Left cardiac atrium (tissue), 4 donors: ENCODE measurements at places on chromosomes 7 and 10. TPM values are rescaled to one million over a fixed set of nuclear protein-coding genes. Genes with fewer than 3 reads are reported as not detected.

DDX50 gene
- 22.2 TPM for total RNA-seq

PPRC1 gene
- total RNA-seq: 11.2 TPM

OR2A1 gene
- not detected for total RNA-seq

CPA2 gene
- 0.38 TPM for total RNA-seq

SORCS1 gene
- 4.2 TPM for total RNA-seq

GDI2 gene
- 120 TPM for total RNA-seq

TSPAN12 gene
- total RNA-seq: 46.9 TPM

GLI3 gene
- 8.1 TPM for total RNA-seq

OR13A1 gene
- total RNA-seq: not detected

CROT gene
- 5.3 TPM for total RNA-seq

MRC1 gene
- 52.1 TPM for total RNA-seq

TRRAP gene
- total RNA-seq: 22.9 TPM

IL15RA gene
- 15.7 TPM for total RNA-seq

- no peak for DNase-seq
Observed at GRCh38 chr10:112282086-112282485, 1.1 kb upstream of the TECTB start.

GRCh38 chr7:135210888-135211178 lies 493 bp downstream of the WDR91 start:
- no peak for DNase-seq

DNA sequence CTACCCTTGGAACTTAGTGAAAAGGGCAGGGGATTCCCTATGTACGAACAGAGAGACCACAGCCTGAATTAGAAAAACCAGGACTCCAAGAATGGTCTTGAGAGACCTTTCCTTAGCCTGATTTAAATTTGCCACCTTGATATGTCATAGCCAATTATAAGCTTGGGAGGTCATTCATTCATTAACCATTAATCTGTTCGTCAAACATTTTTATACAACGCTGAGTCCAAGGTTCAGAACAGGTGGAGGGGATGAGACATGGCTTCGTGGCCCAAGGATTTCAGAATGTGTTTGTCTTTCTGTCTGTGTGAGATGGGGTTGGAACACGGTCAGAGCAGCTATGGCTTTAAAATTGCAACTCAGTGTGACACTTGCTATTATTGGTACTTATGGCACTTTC lies 158.0 kb downstream of the PAXIP1 start:
- no peak for DNase-seq

- no peak for DNase-seq
Observed at GRCh38 chr10:110363572-110364411, 59.1 kb upstream of the SMNDC1 start.

- DNase-seq: peak; percentile 73
Observed at GRCh38 chr10:10831085-10831484, 186.6 kb upstream of the CELF2 start.

DNA sequence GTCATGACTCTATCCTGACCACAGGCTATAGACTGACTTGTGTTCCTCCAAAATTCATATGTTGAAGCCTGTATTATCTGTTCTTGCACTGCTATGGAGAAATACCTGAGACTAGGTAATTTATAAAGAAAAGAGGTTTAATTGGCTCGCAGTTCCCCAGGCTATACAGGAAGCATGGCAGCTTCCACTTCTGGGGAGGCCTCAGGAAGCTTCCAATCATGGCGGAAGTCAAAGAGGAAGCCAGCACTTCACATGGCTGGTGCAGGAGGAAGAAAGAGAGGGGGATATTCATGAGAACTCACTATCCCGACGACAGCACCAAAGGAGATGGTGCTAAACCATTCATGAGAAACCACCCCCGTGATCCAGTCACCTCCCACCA lies 84.3 kb upstream of the KDM7A start:
- no peak for DNase-seq

GRCh38 chr10:5545426-5545777 lies 20.6 kb downstream of the CALML3 start:
- no peak for DNase-seq

DNA sequence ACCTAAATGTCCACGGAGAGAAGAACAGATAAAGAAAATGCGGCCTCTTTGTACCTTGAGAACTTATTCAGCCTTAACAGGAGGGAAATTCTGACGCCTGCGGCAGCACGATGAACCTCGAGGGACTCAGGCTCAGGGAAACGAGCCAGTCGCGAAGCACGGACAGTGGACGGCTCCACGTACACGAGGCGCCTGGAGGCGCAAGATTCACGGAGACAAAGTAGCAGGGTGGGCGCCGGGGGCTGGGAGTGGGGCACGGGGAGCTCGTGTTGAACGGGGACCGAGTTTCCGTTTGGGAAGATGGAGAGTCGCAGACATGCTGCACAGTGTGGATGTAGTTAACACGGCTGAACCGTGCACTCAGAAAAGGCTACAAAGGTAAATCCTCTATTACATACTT lies 13.2 kb upstream of the UTF1 start:
- DNase-seq: no peak

GRCh38 chr7:157612664-157613561 lies 276.1 kb downstream of the DNAJB6 start:
- DNase-seq: peak; percentile 55

GRCh38 chr10:126536148-126536547 lies 134.3 kb downstream of the C10orf90 start:
- no peak for DNase-seq

DNA sequence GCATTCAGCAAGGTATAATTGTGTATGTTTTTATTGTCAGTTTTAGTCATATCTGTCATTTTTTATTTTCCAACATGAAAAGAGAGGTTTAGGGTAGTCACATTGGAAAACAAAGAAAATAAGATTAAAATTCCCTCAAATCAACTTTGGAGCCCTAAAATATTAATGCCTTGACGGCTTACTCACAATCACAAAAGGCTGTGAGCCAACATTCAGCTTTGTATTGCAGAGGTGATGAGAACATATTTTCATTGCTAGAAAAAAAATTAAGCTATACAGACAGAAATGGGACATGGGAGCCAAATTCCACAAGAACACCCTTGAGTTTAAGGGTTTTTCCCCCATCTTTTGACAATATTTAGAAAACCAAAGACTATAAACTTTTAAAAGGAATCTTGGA lies 30.2 kb downstream of the CALD1 start:
- DNase-seq: no peak

GRCh38 chr7:75966190-75966961 lies 28.0 kb downstream of the TMEM120A start:
- DNase-seq: peak; percentile 79

DNA sequence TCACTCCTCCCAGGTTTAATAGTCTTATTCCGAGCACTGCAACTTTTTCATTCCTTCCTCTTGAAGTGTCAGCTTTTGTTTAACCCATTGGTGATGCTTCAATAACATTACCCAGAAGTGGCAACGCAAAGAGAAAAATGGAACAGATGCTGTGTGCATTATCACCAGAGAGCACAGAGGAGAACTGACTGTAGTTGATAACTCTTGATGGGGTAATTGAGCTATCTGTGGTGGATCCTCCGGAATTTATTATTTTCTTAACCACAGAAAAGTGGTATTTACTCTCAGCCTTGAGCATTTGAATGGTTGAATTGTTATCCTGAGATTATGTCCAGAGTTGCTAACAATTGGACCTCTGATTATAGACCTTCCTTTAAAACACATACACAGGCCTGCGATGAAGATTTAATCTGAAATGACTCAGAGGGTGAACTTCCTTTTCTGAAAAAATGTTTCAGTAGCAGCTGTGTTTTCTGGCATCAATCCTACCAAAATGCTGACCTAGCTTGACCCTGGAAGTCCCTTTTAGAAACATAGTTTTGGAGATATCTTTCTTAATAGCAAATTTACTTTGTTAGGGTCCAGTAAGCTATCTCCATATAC lies 1584.4 kb upstream of the LRRTM3 start:
- no peak for DNase-seq

DNA sequence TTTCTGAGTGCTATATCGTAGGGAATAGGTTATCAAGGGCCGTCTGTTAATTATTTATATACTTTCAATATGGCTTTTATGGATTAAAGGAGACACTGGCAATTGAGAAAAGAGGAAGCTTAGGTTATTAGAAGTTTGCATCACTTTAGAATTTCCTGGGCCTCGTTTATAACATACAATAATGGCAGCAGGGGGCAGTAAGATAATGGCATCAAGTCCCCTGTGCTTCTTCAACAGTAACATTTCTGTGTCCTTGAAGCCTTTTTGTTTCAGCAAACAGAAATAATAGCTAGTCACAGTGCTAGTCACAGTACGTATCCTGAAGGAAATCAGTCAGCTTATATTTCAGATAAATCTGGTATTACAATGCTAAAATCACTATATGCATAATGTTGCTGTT lies 41.9 kb downstream of the SPAM1 start:
- DNase-seq: no peak

- DNase-seq: no peak
Observed at GRCh38 chr7:157487046-157487770, 150.4 kb downstream of the DNAJB6 start.

DNA sequence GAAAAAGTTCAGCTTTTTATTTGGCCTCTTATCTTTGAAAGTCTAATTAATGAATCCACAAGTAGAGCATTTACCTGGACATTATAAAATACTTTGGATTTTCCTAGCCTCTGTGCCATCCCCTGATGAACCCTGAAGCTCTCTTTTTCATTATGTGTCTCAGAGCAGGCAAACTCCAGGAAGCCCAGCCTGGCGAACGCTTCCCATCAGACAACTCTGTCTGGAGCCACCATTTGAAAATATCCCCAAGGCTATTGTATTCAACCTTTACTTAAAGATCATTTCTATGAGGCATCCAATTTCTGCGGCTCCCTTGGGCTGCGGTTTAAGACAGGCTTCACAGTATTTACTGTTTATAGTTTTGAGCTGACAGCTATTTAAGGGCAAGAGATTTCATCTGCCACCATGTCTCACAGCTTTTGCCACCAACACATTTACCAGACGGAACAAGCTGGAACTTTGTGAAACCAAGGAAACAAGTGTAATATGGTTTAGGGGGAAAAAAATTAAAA lies 257.2 kb upstream of the GLI3 start:
- no peak for DNase-seq

- DNase-seq: no peak
Observed at GRCh38 chr7:126424985-126425384, 827.8 kb downstream of the GRM8 start.

- DNase-seq: no peak
Observed at GRCh38 chr7:151322906-151323305, 18.7 kb upstream of the NUB1 start.

DNA sequence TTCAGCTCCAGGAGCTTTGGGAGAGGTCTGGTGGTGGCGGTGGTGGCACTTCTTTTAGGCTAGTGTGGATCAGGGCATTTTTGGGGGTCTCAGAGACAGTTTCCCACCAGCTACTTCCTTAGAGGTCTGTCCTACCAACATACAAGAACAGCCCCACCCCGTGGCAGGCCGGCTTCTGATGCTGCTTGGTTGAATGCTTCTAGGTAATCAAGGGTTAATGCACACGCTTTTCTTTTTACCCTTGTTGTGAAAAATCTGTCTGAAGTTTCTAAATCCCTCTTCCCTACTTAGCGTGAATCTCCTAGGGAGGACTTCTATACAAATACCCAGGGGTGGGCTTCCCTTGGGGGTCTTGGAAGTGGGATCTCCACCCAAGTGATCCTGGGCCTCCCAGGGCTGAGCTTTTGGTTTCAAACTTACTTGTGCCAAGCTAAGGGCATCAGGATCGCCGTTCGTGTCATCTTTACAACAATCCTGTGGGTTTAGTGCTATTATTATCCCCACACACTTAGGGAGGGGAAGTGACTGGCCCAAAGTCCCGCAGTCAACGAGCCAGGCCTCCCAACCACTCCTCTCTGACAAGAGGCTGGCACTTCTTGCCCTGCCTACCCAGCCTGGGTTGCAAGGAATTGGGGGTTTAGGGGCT lies 1.7 kb downstream of the SH2B2 start:
- DNase-seq: no peak

GRCh38 chr10:75662715-75663114 lies 231.3 kb downstream of the LRMDA start:
- DNase-seq: peak; percentile 48

DNA sequence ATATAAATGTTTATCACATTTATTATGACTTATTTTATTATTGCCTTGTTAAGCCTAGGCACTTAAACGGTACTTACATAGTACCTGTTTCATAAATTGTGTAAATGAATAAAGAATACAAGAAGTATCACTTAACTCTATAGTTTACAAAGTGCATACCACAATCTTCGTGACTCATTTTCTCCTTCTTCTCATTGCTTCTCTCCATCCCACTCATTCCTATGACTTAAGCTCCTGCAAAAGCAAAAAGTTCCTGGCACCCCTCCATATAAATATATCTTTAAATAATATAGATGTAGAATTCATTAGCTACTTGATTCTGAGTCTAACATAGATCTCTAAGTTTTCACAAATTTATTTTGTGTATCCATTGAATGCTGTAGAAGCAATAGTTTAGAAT lies 1382.0 kb upstream of the CELF2 start:
- no peak for DNase-seq

GRCh38 chr10:109030581-109031210 lies 892.6 kb downstream of the XPNPEP1 start:
- DNase-seq: no peak

DNA sequence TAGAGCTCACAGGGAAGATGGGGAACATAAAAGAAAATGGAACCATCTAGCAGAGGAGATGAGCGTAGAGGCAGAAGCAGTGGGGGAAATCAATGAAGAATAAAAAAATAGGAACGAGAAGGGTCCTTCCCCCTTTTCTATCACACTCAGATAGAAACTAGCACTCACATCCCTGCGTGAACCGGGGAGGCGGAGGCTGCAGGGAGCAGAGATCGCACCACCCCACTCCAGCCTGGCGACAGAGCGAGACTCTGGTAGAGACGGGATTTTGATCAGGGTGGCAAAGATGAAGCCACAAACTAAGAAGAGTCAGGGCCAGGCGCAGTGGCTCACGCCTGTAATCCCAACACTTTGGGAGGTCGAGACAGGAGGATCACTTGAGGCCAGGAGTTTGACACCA lies 64.7 kb upstream of the ECHDC3 start:
- no peak for DNase-seq

DNA sequence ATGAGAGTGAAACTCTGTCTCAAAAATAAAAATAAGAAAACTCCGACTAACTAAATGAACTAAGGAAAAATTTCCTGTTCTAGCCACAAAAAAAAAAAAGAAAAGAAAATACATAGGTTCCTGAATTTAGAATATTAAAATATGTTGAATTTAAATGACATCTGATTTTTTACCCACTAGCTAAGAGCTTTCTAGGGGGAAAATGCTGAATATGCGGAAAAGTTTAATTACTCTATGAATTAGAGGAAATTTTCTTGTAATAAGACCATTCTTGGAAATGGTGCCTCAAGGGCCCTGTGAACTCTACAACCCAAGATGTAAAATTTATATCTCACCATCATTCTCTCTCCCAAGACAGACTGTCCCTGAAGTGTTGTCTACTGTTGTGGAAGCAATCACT lies 165.0 kb upstream of the CALN1 start:
- DNase-seq: no peak

- no peak for DNase-seq
Observed at GRCh38 chr10:3853016-3853415, 68.0 kb upstream of the KLF6 start.

GRCh38 chr10:6803427-6803783 lies 223.3 kb upstream of the PRKCQ start:
- no peak for DNase-seq

- no peak for DNase-seq
Observed at GRCh38 chr10:69629519-69629896, 539 bp upstream of the FAM241B start.

GRCh38 chr7:150379441-150380379 lies 580 bp downstream of the ZNF775 start:
- no peak for DNase-seq

- no peak for DNase-seq
Observed at GRCh38 chr7:124790645-124791044, 25.1 kb upstream of the GPR37 start.

GRCh38 chr10:104109908-104110662 lies 11.9 kb upstream of the SFR1 start:
- no peak for DNase-seq

GRCh38 chr7:25663877-25664276 lies 435.6 kb upstream of the NPVF start:
- no peak for DNase-seq
